KG1 (cell line): ENCODE measurements at places on chromosomes 2 and 18.
A peak's percentile ranks its signal among the peaks of the same experiment; 100 is the strongest.

DNA sequence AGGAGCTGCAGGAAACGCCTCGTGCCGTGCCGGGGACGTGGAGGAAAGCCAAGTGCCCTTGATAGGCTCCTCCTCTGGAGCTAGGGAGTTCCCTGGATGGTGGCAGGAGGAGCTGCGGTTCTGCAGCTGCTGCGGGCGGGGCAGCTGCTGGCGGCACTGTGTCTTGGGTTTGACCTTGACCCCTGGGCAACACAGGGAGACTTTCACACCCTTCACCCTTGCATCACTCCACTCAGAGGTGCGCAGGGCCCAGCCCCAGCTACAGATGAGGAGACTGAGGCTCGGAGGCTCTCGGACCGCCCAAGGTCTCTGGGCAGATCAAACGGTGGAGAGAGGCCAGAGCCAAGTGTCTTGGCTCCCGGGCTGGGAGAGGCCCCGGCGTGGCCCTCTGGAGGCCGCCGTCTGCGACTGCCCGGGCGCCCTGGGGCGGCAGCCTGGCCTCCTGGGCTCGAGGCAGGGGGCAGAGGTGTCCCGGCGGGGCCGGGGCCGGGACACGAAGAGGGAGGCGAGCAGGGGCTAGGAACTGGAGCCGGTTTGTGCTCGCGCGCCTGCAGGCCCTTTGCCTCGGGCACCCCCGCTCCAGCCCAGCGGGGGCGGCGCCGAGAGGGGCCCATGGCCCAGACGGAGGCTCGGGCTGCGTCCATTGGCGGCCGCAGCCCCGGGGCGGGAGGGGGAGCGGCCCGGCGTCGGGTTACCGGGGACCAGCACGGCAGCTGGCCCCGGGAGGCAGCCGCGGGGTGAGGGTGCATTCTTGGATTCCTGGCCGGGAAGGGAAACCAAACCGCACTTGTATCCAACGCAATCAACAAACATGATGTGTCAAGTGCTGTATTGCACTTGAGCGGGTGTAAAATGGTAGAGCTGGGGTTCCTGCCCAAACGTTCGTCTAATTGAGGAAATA lies 129.6 kb upstream of the SLC1A4 start:
- DNase-seq = peak; percentile 58

GRCh38 chr2:37119157-37119556 lies 34.8 kb downstream of the GPATCH11 start:
- DNase-seq = no peak

DNA sequence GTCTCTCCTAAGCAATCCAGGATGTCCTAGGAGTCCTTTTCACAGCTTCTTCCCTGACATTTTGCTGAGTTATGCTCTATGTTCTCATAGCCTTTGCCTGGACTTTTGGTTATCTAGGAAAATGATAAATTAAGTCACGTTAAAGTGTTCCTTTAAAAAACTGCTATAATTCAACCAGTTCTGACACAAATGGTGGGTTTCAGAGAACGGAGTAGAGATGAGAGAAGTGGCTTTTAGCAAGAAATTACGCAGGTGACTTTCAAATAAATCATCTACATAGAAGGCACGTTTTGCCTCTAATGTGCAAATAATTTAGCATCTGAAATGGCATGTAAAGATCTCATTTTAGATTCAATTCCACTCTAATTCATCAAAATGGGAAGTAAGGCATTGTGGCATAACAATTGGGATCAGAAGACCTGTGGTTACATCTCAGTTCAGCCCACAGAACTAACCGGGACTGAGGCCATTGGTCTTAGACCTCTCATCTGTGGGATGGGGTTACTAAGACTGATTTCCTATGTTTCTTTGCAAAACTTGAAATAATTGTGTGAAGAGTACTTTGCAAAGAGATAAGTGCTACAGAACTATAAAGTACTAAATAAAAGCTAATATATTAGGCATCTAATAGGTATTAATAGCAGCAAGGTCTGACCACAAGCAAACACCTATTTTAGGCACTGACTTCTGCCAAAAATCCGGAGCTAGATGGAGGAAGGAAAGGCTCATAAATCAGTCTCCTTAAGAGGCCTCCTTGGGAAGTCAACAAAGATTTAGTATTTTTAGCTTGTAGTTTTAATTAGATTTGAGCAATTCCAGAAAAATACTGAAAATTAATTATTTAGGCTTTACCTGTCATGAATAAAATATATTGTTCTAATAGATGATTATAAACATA lies 211.4 kb downstream of the PIEZO2 start:
- no peak for DNase-seq

GRCh38 chr18:58866066-58866772 lies 1.5 kb downstream of the ZNF532 start:
- no peak for DNase-seq

GRCh38 chr18:74610051-74610615 lies 12.5 kb downstream of the ZNF407 start:
- DNase-seq = no peak

DNA sequence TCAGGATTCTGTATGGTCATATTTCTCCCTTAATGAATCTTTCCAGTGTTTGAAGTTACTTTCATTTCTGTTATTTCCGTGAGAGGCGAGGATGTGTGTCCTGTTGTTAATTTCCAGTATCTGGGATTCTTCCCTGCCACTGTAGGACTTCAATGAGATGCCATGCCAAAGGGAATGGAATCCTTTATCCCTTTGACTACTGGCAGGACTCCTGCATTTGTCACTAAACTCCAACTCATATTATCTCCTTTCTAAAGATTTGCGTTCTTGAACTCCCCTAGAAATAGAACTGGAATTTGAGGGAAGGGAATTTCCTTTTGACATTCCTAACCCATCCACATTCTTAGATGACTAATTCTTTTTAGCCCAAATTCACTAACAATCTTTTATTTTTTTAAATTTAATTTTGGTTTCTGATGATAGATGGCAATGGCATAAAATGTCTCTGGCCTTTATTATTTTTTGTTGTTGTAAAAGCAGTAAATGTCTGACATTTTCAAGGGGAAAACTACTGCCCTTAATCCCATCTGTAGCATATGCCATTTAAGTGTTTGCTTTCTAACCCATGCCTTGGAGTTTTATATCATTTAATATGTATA lies 87.8 kb upstream of the EML6 start:
- DNase-seq = no peak
